Adrenal gland (tissue), 19 donors: ENCODE measurements at places on chromosomes 13 and 19. TPM values are rescaled to one million over a fixed set of nuclear protein-coding genes. Genes with fewer than 3 reads are reported as not detected.

GPC5 gene
- polyA plus RNA-seq, result 2.6 TPM

DPF1 gene
- polyA plus RNA-seq, result 0.40 TPM

RUBCNL gene
- 2.3 TPM for polyA plus RNA-seq

CGB5 gene
- 0.72 TPM for polyA plus RNA-seq

ZNF813 gene
- polyA plus RNA-seq, result 0.51 TPM

BCAM gene
- 5.1 TPM for polyA plus RNA-seq

AP1M2 gene
- polyA plus RNA-seq, result 0.97 TPM

PLPPR3 gene
- polyA plus RNA-seq, result not detected

TNFRSF19 gene
- 3.8 TPM for polyA plus RNA-seq

ZNF560 gene
- polyA plus RNA-seq, result not detected

USP12 gene
- polyA plus RNA-seq, result 7.5 TPM

FFAR2 gene
- polyA plus RNA-seq, result 0.88 TPM

GJA3 gene
- not detected for polyA plus RNA-seq

HIPK4 gene
- polyA plus RNA-seq, result not detected

PCDH8 gene
- not detected for polyA plus RNA-seq

TMEM161A gene
- polyA plus RNA-seq, result 52.8 TPM

MYH14 gene
- 4.6 TPM for polyA plus RNA-seq

ZNF90 gene
- 3.1 TPM for polyA plus RNA-seq

KIR2DL1 gene
- polyA plus RNA-seq, result not detected

SHISA7 gene
- 1.1 TPM for polyA plus RNA-seq

TRIM28 gene
- 302 TPM for polyA plus RNA-seq

ZNF100 gene
- 7.6 TPM for polyA plus RNA-seq

PINLYP gene
- 12.4 TPM for polyA plus RNA-seq

ZNF728 gene
- polyA plus RNA-seq, result not detected

ZNF776 gene
- polyA plus RNA-seq, result 6.0 TPM

IFNL1 gene
- polyA plus RNA-seq, result not detected

RPL13A gene
- 2,828 TPM for polyA plus RNA-seq

RASL11A gene
- polyA plus RNA-seq, result 10.3 TPM

CCDC97 gene
- 10.0 TPM for polyA plus RNA-seq

ICAM1 gene
- 27.6 TPM for polyA plus RNA-seq

SKA3 gene
- 1.4 TPM for polyA plus RNA-seq

IGFL1 gene
- not detected for polyA plus RNA-seq

LATS2 gene
- 10.5 TPM for polyA plus RNA-seq

CCDC70 gene
- polyA plus RNA-seq, result not detected

FOSB gene
- 11.1 TPM for polyA plus RNA-seq

KIR3DL1 gene
- polyA plus RNA-seq, result not detected

LGALS7B gene
- polyA plus RNA-seq, result 1.0 TPM

CRB3 gene
- polyA plus RNA-seq, result 0.51 TPM

LRRC63 gene
- polyA plus RNA-seq, result 0.44 TPM

SBSN gene
- not detected for polyA plus RNA-seq

NLRP5 gene
- not detected for polyA plus RNA-seq

ALG5 gene
- 35.1 TPM for polyA plus RNA-seq

DAND5 gene
- polyA plus RNA-seq, result 0.34 TPM
